ENCODE measurements at places on chromosomes 13 and 19.

- peak; percentile 78 for DNase-seq
Observed at GRCh38 chr13:52405767-52406494, at the start of gene THSD1. Gene THSD1 (minus strand): TSS chr13:52406172. CDS start chr13:52402600, 3,572 bp downstream.

DNA sequence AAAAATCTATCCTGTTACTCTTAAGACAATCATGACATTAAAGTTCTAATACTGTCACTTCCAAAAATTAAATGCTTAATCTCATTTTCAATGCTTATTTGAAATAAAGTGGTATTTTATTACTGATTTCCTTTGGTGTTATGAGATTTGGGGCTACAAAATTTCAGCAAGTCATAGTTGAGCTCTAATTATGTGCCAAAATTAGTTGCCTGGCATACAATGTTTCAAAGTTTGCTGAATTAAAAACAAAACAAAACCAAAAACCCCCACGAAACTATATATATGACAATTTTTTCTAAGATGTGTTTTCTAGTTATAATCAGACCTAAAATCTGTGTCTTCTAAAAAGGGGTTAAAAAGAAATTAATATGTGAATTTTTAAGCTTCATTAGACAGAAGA is 62.2 kb downstream of the KCNRG start:
- DNase-seq, result no peak

DNA sequence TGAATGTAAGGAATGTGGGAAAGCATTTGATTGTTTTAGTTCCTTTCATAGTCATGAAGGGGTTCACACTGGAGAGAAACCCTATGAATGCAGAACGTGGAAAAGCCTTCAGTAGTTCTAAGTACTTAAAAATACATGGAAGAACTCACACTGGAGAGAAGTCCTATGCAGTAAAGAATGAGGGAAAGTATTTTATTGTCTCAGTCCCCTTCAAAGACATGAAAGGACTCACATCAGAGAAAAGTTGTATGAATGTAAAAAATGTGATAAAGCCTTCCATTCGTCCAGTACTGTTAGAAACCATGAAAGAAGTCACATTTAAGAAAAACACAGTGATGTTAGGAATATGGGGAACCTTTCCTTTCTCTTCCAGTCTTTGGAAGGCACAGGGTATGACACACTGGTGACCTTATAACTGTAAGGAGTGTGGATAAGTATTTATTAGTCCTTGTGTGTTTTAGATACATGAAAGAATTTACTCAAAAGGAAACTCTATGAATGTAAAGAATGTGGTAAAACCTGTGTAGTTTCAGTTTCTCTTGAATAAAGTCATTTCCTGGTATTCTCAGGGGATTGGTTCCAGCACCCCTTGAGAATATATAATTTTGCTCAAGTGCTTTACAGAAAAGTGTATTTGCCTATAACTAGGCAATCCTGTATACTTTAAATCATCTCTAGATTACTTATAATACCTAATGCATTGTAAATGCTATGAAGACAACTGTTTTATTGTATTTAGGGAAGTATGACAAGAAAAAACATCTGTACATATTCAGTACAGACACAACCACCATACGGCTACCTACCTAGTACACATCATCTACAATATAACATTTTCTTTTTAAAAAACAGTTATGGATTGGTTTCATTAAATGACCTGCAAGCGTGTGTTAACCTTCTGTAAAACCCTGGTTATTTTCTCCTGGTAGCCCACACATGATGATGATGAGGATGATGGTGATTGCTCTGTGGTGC is 52.8 kb downstream of the ZNF823 start:
- DNase-seq, result no peak

DNA sequence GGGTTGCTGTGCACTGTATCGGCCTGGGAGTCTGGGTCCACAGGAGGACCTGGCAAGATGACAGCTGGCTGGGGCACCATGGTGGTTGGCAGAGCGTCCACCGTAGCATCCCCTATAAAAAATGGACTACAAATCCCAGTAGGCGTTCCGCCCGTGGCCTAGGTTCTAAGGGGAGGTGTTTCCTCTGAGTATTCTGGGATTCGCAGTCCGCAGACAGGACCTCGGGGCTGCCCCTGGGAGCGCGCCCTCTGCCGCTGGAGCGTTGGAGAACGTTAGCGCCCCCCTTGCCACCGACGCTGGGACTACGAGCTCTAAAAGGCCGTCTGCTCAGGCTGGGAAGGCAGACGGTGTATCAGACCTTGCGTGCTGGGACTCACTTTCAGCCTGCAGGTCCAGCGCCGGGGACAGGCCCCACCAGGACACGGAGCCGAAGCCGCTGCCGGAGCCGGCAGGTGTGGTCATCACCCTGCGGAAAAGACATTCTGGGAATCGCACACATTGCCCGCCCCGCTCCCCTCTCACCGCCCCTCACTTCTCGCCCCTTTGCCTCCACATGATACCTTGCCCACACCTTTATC is 372 bp downstream of the DNAAF3 start:
- DNase-seq, result peak; percentile 93

GRCh38 chr19:35345671-35346111 is 2.0 kb upstream of the FFAR1 start:
- no peak for DNase-seq

- DNase-seq, result no peak
Observed at GRCh38 chr13:32117001-32117400, 85.4 kb downstream of the FRY start.

DNA sequence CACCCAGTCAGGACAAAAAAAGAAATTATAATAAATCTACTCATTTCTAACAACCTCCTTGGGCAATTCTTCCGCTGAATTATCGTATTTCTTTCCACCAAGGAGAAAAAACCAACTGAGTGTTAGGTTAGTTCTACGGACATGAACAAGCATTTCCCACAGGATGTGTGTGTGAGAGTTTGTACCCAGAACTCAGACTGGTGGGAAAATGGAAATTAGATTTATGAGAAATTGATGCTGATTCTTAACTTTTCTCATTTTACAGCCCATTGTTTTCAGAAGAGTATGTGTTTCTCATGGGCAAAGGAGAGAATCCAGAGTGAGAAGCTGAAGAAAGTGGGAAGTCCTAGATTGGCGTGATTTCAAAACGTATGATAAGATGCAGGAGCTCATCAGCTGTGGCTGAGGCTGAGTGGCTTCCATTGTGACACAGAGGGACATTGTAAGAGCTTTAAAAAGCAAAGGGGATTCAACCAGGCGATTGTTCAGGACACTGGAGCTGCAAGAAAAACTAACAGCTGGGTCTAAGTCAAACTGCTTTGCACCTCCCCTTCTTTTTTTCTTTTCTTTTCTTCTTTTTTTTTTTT is 184.7 kb upstream of the ARGLU1 start:
- DNase-seq, result no peak

GRCh38 chr13:99357131-99357596 is 50.0 kb upstream of the GPR183 start:
- peak; percentile 81 for DNase-seq

GRCh38 chr13:84934911-84935310 is 864.3 kb downstream of the SLITRK6 start:
- no peak for DNase-seq

GRCh38 chr13:42334329-42334706 is 62.4 kb downstream of the AKAP11 start:
- DNase-seq, result no peak

- DNase-seq, result no peak
Observed at GRCh38 chr19:2550431-2551171, 74.7 kb downstream of the GADD45B start.

DNA sequence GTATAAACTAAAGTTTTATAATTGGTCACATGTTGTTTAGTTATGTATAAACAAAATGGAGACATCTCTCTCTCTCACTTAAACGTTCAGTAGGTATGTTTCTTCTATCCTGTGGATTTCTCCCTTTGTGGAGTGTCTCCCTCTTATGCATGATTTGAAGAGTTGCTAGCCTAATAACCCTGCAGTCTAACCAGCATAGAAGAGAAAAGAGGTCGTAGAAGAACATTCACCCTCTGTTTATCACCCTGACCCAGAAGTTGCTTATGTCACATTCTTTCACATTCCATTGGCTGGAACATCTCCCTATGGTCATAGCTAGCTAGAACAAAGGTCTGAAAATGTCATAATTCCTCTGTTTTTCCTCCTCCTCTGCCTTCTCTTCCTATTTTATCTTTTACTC is 176.8 kb upstream of the PCDH20 start:
- DNase-seq, result no peak

- no peak for DNase-seq
Observed at GRCh38 chr13:70253834-70254233, 145.6 kb upstream of the KLHL1 start.

DNA sequence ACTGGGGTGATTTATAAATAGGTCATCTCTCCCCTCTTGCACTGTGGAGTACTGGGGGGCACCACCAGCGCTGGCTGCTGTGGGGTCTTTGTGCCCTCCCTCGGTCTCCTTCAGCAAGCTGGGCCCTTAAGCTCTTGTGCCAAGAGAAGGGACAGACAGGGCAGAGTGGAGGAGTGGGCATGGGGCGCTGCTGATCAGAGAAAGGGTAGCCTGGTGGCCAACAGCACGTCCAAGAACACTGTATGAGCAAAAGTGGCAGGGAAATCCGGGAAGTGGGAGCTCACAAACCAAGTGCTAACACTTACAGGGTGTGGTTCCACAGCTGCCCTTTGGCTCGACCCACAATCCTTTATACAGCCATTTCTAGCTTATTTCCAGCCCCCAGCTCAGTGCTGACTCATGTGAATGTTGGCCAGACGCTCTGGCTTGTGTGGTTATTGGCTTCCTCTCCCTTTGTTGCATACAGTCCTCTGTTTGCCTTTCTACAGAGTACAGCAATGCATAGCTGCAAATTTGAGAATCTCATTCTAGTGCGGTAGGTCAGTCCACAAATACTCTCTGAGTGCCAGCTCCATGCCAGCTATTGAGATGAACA is 298.8 kb downstream of the SHISA2 start:
- DNase-seq, result peak; percentile 34

GRCh38 chr13:99388334-99388923 is 81.2 kb upstream of the GPR183 start:
- no peak for DNase-seq

DNA sequence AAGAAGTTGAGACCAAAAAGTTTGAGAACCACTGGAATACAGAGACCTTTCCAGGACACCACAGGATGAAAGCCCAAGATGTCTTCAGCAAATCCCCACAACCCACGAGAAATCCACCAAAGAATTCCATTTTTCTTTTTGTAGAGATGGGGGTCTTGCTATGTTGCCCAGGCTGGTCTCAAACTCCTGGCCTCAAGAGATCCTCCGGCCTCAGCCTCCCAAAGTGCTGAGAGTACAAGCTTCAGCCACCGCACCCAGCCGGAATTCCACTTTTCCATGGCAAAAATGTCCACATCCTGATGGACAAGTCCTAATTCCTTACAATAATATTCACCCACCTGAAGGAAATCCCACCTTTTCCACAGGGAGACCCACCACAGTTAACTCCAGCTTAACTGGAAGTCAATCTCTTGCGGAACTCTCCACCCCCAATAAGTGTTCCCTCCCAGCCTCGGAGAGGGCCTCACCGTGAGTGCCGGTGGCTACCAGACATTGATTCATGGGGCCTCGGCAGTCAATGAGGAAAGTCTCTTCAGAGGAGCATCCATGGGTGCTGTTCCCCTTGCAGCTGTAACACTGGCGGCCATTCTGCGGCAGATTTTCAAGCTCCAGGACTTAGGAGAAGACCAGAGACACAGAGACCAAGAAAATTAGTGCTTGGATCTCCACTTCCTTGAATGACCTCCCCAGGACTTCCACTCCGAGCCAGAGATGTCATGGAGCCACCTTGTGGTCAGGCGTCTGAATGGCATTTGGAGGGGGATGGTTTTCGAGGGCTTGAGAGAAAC is 12.3 kb upstream of the CADM4 start:
- no peak for DNase-seq

DNA sequence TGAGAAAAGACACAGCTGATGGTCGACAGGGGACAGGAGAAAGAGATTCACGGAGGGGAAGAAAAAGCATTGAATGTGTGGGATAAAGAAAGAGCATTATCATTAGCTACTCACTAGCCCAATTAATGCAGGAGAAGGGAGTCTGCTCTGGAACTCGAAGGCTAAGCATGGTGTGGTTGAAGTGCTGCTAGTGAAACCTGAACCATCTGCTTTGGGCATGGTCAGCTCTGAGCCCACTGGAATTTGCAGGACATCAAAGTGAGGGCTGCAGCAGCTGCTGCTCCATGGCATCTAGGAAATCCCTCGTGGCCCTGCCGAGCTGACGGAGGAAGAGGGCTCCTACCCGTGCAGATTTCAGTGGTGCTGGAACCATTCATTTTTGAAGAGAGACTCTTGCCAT is 320.3 kb downstream of the ATP8A2 start:
- no peak for DNase-seq

DNA sequence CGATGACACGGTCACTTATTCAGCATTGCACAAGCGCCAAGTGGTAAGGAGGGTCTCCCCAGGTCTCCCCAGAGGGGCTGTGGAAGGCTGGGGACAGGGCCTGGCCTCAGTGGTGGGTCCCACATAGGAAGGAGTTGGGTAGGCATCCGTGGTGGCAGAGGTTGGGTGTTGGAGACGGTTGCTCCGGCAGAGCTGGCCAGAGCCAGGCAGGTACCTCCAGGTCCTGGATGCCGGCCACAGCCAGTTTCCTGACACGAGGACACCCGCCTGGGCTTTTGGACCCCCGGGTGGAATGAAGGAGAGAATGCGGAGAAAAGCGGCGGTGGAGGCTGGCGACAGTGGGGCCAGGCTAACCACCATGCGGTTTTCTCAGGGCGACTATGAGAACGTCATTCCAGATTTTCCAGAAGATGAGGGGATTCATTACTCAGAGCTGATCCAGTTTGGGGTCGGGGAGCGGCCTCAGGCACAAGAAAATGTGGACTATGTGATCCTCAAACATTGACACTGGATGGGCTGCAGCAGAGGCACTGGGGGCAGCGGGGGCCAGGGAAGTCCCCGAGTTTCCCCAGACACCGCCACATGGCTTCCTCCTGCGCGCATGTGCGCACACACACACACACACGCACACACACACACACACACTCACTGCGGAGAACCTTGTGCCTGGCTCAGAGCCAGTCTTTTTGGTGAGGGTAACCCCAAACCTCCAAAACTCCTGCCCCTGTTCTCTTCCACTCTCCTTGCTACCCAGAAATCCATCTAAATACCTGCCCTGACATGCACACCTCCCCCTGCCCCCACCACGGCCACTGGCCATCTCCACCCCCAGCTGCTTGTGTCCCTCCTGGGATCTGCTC is 1.3 kb upstream of the FFAR1 start:
- DNase-seq, result no peak

DNA sequence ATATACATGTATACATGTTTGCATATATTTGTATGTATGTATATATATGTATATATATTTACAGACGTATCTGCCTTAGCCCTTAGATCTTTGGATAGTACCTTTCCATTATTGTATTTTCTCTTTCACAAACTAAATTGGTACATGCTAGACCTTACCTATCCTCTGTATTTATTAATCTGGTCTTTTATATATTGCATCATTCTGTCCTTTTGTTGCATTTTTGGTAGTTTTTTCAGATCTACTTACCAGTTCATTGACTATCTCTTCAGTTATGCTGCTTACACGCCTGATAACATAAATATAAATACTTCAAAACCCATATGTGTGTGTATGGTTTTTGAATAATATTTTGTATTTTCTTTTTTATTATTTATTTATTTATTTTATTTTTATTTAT is 11.7 kb downstream of the ZNF613 start:
- DNase-seq, result no peak

GRCh38 chr19:30966486-30966885 is 382.8 kb downstream of the TSHZ3 start:
- no peak for DNase-seq

Measured in H54 (cell line).